ENCODE measurements at places on chromosomes 13 and 19. TPM values are rescaled to one million over a fixed set of nuclear protein-coding genes. Genes with fewer than 3 reads are reported as not detected.

DNA sequence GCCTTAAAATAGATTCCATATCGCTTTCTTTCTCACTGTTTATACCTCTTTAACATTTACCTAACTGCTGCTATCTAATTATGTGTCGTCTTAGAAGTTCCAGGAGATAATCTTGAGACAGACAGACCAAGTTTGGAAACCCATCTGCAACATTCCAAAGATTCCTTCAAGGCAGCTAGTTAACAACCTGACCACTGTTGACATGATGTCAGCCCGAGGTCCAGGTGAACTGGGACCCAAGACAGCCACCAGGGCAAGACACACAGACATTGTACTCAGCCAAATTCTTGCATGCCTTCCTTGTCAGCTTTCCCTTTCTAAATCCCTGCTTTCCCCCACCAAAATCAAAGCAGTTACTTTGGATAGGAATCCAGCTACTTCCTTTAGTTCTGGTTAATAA is 1476.5 kb upstream of the PRR20A start:
- no peak for DNase-seq

- peak; percentile 56 for DNase-seq
These were observed 7.2 kb downstream of the AXL start for GRCh38 chr19:41226053-41226873.

- DNase-seq, result no peak
These were observed 34.0 kb downstream of the DPF1 start for GRCh38 chr19:38190061-38190460.

- DNase-seq, result no peak
These were observed 20.7 kb downstream of the ZNF575 start for GRCh38 chr19:43553656-43554055.

GRCh38 chr13:50460358-50460757 is 383.1 kb downstream of the DLEU7 start:
- no peak for DNase-seq

GRCh38 chr13:114222461-114222968 is 12.2 kb upstream of the CDC16 start:
- no peak for DNase-seq

GRCh38 chr13:113350065-113350937 is 13.6 kb downstream of the GRTP1 start:
- DNase-seq, result no peak

- no peak for DNase-seq
These were observed 15.5 kb downstream of the IRGC start for GRCh38 chr19:43731346-43731745.

DNA sequence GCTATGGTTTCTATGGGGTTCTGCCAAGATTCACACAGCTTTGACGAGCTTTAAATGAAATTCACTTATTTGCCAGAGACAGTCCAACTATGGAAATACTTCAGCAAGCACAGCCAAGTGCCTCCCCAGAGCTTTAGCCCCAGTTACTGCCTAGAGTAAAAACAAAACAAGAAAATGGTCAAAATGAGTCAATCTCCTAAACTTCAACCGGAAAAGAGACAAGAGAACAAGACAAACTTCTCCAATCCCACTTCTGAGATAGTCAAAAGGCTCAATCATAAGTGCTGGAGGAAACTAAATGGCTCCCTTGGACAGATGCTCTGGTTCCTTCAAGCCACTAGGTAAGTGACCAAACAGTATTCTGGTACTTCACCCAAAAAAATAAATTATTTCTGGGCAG is 65.8 kb downstream of the KATNAL1 start:
- DNase-seq, result no peak

DNA sequence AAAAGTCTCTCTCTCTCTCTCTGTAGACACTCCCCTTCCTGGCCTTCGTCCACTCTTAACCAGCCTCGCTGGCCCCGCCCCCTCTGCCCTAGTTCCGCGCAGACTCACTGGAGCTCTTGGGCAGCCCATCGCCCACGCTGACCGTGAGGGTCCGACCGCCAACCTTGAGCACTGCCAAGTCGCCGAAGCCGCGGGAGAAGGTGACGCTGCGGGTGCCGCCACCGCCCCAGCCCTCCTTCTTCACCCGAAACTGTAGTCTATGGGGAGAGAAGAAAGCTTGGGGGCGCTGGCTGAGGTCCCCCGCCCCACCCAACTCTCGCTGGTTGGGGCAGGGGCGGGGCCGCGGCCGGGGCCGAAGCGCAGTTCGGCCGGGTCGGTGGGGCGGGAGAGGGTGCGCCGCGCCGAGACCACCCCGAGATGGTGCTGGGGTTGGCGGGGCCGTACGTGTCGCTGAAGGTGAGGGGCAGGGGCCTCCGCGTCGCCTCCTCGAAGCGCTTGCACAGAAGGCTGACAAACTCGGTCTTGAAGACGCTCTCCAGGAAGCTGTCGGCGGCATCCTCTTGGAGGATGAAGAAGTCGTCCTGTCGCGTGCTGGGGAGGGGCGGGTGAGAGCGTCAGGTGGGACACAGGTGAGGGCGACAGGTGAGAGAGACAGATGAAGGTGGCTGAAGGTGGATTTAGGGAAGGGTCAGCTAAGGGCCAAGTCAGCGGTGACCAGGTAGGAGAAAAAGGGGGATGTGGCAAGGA is 12.6 kb upstream of the ZNF414 start:
- peak; percentile 95 for DNase-seq

GRCh38 chr13:81171065-81171647 is 830.2 kb upstream of the SPRY2 start:
- peak; percentile 12 for DNase-seq

DNA sequence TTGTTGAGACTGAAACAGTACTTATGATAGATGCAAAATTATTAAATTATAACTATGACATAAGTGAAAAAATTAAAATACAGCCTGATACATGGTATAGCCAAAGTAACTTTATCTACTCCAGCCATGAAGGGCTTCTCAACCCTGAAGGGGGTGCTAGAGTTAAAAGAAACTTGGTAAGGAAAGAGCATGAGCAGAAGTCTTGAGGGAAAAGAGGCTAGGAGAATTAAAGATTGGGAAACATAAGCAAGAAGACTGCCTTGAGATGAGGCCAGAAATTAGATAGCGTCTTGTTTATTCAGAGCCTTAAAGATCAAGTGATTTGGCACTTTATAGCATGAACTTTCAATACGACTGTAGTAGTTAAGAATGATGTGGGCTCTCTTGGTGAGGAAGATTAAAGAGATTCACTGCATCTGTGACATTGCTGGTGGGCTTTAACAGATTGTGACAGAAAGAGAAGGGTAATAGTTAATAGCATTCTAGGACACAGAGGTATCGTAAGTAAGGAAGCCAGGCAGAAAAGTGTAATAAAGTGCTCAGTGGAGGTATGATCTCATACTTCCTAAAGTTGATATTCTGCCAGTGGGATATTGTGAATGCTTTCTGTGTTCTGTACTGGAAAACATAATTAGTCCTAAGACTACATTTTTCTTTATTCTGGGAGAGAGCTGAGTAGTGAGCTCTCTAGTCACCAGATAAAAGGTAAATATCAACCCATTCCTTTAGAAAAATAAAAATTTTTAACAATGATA is 385.4 kb upstream of the PRR20A start:
- no peak for DNase-seq

The TEX26 gene
- not detected for polyA plus RNA-seq

The PROSER1 gene
- polyA plus RNA-seq, result 14.7 TPM

All from SK-N-SH (cell line).